ENCODE measurements at places on chromosomes 5 and 9.

- no peak for DNase-seq
Measured at GRCh38 chr9:89755821-89756220, 151.0 kb downstream of the GADD45G start.

GRCh38 chr5:10034001-10034400 is 215.7 kb downstream of the ATPSCKMT start:
- DNase-seq, result no peak

DNA sequence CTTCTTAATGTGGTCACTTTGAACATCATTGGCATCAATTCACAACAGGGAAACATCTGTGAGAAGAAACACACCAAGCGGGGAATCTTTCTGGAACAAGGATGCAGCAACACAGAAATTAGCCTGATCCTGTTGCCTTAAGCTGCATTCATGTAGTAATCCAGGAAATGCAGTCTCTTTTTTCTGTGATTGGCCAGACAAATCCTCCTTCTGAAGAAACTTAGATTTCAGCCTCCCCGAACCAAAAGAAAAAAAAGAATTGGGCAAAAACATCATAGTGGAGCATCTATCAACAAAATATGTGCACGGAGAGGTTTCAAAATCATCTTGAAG is 7.2 kb upstream of the XPA start:
- DNase-seq, result no peak

GRCh38 chr9:124054582-124055227 is 43.1 kb downstream of the LHX2 start:
- no peak for DNase-seq

DNA sequence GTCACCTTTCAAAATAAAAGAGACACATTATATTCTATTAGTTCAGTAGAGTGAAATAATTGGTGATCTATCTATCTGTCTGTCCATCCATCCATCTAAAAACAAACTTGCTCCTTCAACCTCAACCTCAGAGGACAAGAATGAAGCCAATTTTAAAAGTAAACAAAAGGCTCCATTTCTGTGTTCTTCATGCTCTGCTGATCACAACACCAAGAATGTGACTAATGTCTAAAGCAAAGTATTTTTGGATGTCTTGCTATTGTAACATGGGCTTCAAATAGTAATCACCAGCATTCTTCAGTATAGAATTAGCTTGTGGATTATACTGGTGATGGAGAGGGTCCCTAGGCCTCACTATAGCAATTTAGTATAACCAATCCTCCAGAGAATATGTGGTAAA is 1304.4 kb downstream of the MAT2B start:
- no peak for DNase-seq

DNA sequence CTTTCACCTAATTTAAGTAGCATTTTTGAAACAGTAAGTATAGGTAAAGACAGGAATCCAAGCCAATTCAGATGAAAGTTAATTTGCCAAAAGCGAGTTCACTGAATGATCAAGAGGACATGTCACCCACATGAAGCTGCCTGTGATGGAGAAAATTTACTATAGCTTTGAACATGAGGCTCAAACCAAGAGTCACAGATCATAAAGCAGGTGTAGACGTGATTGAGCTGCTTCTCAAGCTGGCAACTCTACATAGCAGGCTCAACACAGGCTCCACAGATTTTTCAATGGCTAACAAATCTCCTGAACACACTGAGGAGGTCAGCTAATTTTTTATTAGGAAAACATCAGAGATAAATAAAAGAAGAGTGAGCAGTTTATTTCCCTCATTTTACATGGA is 173.7 kb downstream of the FAM114A2 start:
- DNase-seq, result no peak

DNA sequence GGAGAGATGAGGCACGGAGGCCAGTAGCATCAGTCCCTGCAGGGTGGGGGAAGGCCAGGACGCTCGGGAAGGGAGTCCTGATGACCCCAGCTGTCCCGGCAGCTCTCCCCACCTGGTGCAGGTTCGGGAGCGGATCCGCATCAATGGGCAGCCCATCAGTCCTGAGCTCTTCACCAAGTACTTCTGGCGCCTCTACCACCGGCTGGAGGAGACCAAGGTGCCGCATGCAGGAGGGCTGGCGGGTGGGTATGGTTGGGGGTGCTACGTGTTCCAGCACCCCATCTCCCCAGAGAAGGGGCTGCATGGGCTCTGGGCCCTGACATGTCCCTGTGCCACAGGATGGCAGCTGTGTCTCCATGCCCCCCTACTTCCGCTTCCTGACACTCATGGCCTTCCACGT is 4.2 kb downstream of the FPGS start:
- no peak for DNase-seq

DNA sequence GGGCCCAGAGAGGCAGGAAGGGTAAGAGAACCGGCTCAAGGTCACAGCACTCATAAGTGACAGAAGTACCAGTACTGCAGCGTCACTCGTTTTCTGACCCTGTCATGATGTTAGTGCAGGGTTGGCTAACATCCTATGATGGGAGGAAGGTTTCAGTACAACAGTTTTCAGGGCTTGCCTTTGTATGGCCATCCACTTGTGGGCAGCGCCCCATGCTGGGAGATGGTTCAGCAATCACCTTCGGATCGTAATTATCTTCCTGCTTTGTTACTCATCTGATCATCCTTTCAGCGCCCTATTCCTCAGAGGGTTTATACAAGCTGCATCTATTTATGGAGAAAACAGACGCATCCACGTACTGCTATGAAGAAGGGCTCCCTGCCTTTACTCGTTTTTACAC is 2.4 kb downstream of the MAP1B start:
- no peak for DNase-seq
